ENCODE measurements at places on chromosomes 4 and X.

- DNase-seq: no peak
Measured at GRCh38 chr4:61741327-61742096, 541.4 kb downstream of the ADGRL3 start.

DNA sequence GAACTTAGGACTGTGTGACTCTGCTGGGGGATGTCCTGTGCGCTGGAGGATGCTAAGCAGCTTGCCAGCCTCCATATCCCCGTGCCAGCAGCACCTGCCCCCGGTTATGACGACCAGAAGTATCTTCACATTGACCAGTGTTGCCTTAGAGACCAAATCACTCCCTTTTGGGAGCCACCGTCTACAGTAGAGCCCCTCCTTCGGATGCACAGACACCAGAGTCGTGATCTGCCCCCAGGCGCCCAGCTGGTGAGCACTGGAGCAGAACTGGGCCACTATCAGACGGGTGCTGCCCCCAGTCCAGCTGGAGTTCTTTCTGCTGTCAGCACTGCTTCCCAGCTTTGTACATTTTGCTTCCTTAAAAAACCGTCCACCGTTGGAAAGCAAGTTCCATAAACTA is 30.0 kb upstream of the TADA2B start:
- no peak for DNase-seq

GRCh38 chr4:4677556-4678522 is 136.0 kb upstream of the STX18 start:
- no peak for DNase-seq

- no peak for DNase-seq
Measured at GRCh38 chr4:85127653-85128052, 161.2 kb upstream of the WDFY3 start.

GRCh38 chrX:7083468-7084396 is 63.8 kb upstream of the STS start:
- no peak for DNase-seq

DNA sequence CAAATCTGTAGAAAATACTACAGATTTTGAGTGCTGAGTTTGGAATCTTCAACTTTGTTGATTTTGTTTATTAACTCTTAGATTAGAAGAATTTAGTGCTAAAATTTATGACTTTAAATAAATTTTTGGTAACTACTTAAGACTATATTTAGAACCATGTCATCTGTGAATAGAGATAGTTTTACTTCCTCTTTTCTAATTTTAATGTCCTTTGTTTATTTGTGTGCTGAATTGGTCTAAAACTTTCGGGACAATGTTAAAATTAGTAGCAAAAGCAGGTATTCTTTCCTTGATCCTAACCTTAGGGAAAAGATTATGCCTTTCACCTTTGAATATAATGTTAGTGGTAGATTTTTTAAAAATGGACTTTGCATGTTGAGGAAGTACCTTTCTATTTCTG is 119.7 kb upstream of the CXorf51A start:
- no peak for DNase-seq

DNA sequence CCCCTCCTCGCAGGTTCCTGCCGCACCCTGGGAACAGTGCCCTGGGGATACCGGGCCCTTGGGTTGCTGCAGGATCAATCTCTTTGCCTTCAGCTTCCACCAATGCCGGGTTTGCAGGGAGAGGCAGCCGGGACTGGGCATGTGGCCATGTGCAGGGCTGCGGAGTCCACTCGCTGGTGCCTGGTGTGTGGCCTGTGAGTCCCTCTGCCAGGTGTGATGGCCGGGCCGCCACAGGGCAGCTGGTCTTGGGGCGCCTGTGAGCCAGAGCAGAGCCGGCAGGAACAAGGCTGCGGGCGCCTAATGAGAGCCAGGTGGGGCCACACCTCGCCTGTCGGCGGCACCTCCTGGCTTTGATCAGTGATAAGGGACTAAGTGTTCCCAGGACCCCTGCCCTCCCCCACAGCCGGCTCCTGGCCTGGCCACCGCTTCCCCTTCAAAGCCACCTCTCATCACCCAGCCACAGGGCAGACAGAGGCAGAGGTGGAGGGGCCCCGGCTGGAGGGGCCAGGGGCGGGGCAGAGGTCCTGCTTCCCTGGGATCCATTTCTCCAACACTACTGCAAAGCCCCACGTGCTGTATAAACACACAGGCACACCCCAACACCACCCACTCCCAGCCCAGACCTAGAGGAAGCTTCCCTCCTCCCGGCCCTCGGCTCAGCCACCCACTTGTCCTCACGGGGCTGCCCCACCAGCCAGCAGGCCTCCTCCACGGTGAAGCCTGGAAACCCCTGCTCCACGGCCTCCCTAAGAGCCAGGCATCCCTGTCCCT is 132.7 kb downstream of the CPZ start:
- DNase-seq: no peak

GRCh38 chr4:180240670-180241069 is 2002.5 kb upstream of the TENM3 start:
- DNase-seq: no peak

DNA sequence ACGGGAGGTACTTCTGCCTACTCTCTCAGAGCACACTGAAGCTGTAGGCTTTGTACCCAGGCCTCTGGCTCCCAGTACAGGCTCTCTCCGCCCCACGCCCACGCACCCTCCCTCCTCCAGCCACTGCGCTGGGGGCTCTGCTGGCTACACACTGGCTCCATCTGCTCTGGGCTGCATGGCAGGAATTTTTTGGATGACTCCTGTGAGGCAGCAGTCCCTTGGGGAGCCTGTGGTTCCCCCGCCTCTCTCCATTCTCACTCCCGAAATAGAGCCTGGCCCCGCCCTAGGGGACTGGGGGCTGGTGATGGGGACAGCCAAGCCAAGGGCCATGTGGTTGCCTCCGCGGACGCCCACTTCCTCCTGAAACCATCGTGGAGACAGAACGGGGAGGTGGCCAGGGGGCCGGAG is 58.1 kb upstream of the ADRA2C start:
- DNase-seq: no peak

DNA sequence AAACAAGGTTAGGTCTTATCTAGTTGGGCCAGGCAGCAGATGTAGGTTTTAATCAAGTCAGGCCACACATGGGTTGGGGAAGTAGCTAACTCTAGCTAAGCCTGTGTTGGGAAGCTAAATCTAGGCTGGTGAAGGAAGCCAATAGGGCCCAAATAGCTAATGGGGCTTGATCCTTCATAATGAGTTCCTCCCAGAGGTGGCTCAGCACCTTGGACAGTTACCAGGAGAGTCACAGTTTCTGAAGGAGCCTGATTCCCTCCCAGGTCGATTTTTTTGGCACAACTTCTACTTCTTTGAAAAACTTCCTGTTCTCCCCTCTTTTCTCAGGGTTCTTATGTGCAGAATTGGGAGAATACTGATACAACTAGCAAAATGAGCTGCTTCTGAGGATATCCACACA is 242.5 kb upstream of the PRPS2 start:
- no peak for DNase-seq
